ENCODE measurements at places on chromosomes 16 and 17.

DNA sequence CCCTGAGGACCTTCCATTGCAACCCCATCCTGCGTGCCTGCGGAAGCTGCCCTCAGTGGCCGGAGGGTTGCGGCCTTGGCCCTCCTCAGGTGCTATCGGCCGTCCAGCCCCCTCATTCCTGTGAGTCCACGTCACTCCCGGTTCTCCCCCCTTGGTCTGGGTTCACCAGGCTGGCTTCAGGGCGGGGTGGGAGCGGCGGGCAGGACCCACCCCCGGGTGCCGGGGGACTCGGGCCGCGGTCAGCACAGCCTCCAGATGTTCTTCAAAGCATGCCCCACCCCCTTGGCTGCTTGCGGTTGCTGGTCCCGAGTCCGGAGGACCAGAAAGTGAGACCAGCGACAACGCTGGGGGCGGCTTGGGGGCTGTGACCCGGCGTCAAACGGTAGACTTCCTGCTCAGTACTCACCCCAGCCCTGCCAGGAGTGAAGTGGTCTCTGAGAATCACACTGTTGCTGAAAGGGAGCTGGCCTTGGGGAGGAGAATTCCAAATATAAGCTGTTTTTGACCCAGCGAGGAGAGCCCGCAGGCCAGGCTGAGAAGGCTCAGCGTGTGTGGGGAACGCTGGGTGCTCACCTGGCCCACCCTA lies 4.5 kb downstream of the ZNF469 start:
- DNase-seq: peak; percentile 74

DNA sequence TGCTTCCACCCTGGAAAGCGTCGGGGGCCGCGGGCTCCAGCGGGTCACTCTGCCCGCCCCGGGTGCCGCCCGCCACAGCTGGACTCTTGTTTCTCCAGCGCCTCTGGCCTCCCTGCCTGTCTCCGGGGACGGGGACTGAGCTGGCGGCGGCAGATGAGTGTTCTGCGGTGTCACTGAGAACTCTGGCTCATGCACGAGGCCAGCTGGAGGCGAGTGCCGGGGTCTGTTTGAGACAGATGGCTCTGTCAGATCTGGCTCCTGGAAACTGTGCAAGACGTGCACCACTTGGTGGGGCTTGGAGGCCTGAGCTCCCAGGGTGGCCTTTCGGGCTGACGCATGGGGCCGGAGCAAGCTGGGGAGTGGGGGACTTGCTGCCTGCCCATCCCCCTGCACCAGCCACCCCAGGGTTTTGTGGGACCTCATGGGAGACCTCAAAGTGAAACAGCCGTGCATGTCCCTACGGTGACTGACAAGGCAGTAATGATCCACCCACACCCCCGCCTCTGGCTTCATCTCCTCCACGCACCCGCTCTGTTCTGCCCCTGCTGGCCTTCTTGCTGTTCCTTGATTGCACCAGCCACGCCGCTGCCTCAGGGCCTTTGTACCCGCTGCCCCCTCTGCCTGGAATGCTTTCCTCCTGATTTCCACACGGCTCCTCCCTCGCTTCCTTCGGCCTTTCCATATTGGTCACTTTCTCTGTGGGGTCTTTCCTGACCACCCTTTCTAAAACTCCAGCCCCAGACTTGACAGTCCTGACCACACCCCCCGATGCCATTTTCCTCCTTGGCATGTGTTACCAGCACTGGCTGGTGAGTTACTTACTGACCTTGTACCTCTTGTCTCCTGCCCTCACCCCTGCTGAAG lies 174.9 kb upstream of the CIBAR2 start:
- peak; percentile 83 for DNase-seq

GRCh38 chr17:43874293-43874692 lies 27.3 kb downstream of the CD300LG start:
- DNase-seq: peak; percentile 66

- no peak for DNase-seq
These were observed 11.9 kb upstream of the FAAP100 start for GRCh38 chr17:81563861-81564586.

GRCh38 chr16:30009085-30009862 lies 1.6 kb downstream of the DOC2A start:
- peak; percentile 45 for DNase-seq

- peak; percentile 36 for DNase-seq
These were observed 10.2 kb downstream of the FOXF1 start for GRCh38 chr16:86520317-86521210.

GRCh38 chr17:36907407-36907806 lies 29.9 kb upstream of the LHX1 start:
- DNase-seq: no peak

DNA sequence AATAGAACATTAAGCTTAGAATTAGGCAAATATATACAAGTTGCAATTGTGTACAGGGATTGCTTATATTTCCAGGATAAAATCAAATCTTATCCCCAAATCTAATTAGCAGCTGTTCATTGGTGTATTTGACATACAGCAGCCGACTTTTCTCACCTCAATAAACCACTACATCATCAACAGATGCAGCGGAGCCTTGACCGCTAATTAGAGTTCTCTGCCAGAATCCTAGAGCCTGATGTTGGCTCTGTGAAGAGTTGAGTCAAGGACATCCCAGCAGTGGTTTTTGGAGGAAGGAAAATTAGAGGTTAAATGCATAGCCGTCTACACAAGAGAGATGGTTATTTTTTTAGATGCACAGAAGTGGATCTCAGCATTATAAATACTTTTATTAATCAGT lies 221.9 kb upstream of the CACNG5 start:
- DNase-seq: no peak

Measured in right cardiac atrium (tissue), 5 donors.